ENCODE measurements at places on chromosomes 11 and 22.
A peak's percentile ranks its signal among the peaks of the same experiment; 100 is the strongest.

DNA sequence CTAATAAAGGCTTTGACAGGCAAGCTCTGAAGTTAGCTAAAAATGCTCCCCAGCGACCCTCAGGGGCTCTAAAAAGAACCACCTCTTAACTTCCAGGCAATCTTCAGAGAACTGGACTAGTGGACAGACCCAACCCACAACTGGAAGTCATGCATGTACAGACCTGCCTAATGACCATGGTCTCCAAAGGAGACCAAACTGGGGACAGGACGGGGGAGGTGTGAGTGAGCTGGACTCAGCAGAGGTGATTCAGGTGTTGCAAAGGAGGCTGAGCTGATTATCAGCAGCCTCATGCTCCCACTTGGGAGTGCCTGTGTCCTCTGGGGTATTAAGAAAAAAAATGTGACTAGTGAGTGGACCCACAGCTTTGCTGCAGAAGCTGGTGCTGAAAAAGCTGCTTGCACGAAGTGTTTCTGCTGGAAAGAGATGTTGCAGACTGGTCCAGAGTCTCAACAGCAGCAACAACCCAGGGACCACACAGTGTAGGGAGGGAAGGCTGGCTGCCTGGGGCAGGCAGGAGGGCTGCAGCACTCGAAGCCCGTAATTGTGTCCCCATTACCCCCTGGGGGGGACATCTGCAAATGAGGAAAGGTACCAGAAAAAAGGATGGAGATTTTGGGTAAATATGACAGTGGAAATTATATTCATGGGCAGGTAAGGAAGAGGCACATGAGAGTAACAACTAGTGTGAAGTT, 35.3 kb downstream of the PITPNB start:
- DNase-seq = no peak

DNA sequence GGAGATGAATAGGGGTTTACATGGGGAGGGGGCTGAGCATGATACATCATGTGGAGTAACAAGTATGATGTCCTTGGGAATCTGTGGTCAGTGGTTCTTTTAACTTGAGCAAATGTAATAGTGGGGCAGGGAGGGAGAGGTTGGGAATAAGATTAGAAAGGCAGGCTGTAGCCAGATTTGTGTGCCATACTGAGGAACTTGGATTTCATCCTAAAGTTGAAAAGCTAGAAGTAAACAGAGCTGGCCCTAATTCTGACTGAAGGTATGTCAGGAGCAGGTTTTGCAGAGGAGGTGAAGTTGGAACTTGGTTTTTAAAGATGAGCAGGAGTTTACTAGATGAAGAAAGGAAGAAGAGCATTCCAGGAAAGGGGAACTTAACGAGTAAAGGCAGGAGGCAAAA, 108.3 kb upstream of the RRM1 start:
- no peak for DNase-seq

GRCh38 chr22:26769663-26770062, 112.3 kb downstream of the MIAT start:
- no peak for DNase-seq

GRCh38 chr11:122331079-122331478, 215.1 kb upstream of the BLID start:
- DNase-seq = no peak

DNA sequence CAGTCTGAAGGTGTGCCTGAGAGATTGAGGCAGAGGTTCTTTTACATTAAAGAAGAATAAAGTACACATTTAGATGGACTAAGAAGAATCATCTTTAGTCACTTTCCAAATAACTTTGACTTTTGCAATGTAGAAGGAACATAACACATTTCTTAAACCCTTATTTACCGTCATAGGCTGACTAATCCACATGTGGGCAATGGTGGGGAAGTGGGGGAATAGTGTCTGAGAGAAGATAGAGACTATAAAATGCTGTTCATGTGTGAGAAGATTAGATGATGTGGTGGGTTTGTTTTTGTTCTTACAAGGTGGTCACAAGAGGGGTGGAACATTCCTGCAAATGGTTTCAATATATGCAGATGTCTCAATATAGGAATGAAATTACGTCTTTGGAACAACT, 1.8 kb downstream of the MS4A4A start:
- DNase-seq = no peak

GRCh38 chr11:76629116-76629852, 41.3 kb downstream of the LRRC32 start:
- peak; percentile 49 for DNase-seq

GRCh38 chr11:133834682-133835592, 10.4 kb downstream of the SPATA19 start:
- DNase-seq = peak; percentile 37

- DNase-seq = no peak
Measured at GRCh38 chr11:95307286-95307685, 76.3 kb upstream of the SESN3 start.

- no peak for DNase-seq
Measured at GRCh38 chr11:73361953-73362776, 14.0 kb upstream of the RELT start.

GRCh38 chr11:105641433-105641832, 31.6 kb downstream of the GRIA4 start:
- no peak for DNase-seq

DNA sequence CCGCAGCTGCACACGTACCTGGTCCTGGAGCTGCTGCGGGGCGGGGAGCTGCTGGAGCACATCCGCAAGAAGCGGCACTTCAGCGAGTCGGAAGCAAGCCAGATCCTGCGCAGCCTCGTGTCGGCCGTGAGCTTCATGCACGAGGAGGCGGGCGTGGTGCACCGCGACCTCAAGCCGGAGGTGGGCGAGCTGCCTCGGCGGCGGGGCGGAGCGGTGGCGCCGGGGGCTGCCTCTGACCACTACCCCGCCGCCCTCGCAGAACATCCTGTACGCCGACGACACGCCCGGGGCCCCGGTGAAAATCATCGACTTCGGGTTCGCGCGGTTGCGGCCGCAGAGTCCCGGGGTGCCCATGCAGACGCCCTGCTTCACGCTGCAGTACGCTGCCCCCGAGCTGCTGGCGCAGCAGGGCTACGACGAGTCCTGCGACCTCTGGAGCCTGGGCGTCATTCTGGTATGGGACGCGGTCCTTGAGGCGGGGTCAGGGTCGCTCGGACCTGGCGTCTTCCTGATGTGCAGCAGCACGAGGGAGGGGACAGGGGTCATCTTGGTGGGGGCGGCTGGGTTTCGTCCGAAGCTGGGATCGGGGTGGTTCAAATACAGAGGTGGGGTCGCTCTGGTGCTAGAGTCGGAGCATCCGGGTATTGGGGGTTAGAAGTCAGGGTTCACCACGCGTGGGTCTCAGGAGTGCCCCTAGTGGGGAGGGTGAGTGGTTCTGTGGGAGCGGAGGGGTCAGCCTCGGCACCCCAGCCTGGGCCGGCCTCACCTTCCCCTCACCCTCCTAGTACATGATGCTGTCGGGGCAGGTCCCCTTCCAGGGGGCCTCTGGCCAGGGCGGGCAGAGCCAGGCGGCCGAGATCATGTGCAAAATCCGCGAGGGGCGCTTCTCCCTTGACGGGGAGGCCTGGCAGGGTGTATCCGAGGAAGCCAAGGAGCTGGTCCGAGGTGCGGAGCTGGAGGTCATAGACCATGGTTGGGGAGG, 10.8 kb downstream of the RPS6KA4 start:
- no peak for DNase-seq

Measured in CD4-positive, alpha-beta T cell treated with Interleukin-12 subunit alpha and Interleukin-12 subunit beta, for 1 hour (primary cell).